ENCODE measurements at places on chromosomes 4 and X.

GRCh38 chr4:67291644-67292043 lies 253.7 kb downstream of the CENPC start:
- no peak for DNase-seq

DNA sequence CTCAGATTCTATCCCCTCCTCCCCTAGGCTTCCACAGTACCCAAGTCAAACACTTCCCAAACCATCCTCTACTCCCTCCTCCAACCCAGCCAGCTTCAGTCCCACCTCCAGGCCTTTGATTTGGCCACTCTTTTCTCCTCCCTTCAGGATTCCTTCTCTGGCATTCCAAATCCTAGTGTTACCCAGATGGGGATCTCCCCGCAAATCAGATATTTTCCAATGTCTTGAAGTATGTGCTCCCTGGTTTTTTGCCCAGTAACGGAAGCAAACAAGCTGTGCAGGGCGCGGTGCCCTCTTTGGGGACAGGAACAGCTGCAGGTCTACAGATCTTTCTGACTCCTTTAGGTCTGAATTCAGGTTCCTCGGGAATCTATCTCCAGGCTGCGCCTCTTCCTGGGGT lies 2.2 kb upstream of the SYN1 start:
- DNase-seq: no peak

DNA sequence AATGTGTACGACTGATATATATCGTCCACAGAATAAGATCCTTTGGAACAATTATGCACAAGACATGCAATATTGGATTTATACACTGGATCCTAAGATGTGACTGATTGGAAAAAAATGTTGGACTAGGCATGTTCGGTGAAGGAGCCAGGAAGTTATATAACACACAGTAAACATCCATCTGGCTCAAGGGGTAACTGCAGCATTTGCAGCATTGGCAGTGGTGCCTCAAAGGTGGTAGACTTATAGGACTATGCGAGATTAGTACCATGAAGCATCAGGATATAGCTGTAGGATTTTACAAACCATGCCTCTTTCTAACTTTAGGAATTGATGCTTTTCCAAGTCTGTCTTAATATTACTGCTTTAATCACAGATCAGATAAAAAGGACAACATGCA lies 34.3 kb downstream of the MSX1 start:
- DNase-seq: no peak

- DNase-seq: no peak
Observed at GRCh38 chr4:129282293-129282692, 186.3 kb downstream of the C4orf33 start.

- DNase-seq: peak; percentile 65
Observed at GRCh38 chrX:115311601-115312001, 22.1 kb downstream of the LUZP4 start.

- no peak for DNase-seq
Observed at GRCh38 chr4:102439236-102439614, 61.9 kb upstream of the NFKB1 start.

- DNase-seq: peak; percentile 2
Observed at GRCh38 chrX:106894392-106894909, 8.7 kb downstream of the RIPPLY1 start.

GRCh38 chrX:5976332-5976731 lies 252.3 kb downstream of the NLGN4X start:
- no peak for DNase-seq

- no peak for DNase-seq
Observed at GRCh38 chr4:83618431-83618830, 82.5 kb downstream of the GPAT3 start.

DNA sequence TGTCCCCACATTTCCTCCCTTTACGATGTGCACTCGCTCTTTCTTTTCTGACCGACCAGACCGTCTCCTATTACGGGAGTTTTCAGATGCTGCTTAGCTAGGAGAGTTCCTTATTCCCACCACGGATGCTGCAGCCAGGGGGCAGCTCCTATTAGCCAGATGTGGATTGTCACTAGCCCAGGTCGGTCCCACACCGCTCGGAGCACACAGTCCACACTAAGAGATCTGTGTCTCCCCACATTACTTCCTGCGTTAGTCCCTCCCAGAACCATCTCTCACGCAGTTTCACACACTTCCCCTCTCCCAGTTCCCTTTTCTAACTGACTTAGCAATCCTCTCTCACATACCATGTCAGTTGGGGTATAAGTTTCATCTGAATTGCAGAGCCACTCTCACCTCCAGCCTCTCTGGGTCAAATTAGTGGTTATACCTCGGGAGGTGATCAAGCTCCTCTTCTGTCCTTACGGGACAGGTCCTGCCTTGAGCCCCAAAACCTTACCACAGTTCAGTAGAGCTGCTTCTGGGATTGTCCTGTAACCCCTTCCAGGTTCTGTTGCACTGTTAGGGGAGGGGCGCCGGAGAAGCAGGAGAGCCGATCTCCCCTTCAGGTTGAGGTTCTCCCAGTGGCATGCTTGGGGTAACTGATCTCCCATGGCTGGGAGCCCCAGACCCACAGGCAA lies 28.2 kb downstream of the SULT1E1 start:
- no peak for DNase-seq

DNA sequence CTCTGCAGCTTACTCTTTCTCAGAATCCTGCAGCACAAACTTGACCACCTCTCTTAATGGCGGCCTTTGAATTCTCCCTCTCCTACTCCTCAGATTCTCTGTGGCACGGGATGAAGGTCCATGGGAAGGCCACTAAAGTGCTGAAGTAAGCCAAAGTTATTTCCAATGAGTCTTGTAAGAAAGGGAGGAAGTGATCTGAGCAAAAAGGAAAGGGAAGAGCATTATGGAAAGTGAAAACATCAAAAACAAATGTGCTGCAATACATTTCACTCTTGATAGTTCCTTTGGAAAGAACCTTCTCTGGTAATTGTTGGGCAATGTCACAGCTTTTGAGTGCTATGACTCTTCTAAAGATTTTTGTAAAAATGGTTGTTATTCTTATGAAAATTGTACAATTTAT lies 54.3 kb upstream of the CAMK2D start:
- DNase-seq: no peak

- peak; percentile 29 for DNase-seq
Observed at GRCh38 chrX:103404231-103405008, 28.1 kb downstream of the BEX3 start.

- no peak for DNase-seq
Observed at GRCh38 chr4:35164063-35164462, 1080.3 kb downstream of the ARAP2 start.

DNA sequence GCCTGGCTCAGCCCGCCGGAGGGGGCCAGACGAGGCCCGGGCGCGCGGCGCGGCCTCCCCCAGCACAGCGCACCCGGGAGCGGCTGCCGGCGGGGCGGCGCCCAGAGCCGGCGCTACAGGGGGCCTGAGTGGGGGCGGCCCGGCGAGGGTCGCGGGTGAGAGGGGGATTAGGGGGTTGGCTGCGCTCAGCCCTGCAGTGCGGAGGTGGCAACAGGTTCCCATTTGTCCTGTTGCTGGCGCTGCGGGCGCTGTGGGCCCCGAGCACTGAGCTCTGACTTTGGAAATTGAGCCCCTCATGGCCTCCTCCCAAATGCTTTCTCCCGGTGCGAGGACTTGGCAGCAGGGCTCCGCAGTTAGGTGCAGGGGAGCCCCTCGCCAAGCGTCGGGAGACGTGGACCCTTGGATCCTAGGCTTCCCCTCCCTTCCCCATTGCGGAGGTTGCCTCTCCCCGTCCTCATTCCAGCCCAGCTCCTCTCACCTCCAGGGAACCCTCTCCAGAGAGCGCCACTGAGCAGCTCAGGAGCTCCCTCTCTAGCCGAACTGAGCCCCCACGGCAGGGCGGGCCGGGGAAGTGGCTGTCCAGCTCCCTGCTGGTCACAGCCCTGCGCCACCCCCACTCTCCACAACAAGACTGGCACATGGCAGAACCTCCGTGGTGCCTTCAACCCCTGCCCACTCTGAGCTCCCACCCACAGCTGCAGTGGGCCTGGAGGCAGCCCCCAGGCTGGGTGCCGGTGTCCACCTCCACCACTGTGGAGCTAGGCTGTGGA lies 2.5 kb upstream of the DUSP9 start:
- DNase-seq: no peak

- no peak for DNase-seq
Observed at GRCh38 chr4:41360214-41360920, 103.6 kb downstream of the UCHL1 start.

DNA sequence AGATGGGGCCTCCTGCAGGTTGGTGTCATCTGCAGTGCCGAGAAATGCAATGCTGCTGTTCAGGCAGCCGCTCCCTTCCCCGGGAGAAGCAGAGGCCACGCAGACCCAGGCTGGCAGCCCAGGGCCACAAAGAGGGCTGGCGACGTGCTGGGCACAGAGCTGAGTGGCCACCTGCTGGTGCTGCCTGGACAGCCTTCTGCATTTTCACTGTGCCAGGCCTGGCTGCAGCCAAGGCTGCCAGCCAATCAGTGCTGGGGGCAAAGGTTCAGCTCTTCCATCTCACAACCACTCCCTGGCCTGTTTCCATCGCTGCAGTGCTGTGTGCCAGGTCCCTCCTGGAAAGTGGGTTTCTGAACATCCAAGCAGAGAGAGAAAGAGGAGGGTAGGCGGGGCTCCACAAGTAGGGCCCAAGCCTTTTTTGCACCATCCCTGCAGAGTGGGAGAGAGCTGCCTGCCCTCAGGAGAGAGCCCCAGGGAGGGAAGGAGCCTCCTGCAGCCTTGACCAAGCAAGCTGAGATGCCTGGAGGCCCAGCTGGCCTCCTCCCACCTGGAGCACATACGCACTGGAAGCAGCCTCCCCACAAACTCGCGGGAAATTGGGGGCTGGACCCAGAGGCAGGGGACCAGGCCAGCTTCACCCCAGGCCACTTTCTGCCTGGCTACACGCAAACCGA lies 20.1 kb downstream of the ADRA2C start:
- DNase-seq: no peak

- no peak for DNase-seq
Observed at GRCh38 chr4:121654738-121655137, 42.0 kb downstream of the ANXA5 start.

DNA sequence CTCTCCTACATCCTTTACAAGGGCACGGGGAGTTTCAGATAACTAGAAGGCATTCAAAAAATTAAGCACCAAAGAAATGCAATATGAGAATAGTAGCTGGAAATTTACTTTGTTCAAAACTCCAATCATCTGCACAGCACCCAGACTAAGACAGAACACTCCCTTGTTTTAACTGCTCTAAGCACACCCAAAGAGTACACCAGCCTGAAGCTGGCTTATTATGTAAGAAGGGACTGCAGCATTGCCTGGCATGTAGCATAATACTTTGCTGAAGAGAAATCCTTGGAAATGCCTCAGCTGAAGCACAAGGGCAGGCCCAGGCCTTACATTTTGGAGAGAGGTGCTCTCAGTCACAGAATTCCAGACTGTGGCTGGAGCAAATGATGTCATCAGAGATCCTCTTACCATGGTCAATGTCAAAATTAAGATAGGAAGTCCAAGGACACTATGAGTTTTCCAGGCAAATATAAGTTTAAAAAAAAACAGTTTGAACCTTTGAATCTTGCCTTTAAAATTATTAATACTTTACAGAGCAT lies 14.8 kb downstream of the ARHGEF6 start:
- no peak for DNase-seq

DNA sequence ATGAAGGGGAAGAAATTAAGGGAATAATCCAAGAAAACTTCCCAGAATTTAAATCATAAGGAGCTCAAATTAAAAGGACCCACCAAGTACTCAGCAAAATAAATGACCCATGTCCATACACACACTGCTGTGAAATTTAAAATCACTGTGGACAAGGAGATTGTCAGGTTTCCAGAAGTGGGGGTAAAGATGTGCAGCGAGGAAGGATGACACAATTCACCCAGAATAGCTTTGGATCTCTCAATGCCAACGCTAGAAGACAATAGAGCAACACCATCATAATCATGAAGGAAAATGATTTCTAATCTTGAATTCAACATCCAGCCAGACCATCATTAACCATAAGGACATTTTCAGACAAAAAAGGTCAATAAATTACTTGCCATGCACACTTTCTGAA lies 65.7 kb downstream of the CASK start:
- DNase-seq: no peak

DNA sequence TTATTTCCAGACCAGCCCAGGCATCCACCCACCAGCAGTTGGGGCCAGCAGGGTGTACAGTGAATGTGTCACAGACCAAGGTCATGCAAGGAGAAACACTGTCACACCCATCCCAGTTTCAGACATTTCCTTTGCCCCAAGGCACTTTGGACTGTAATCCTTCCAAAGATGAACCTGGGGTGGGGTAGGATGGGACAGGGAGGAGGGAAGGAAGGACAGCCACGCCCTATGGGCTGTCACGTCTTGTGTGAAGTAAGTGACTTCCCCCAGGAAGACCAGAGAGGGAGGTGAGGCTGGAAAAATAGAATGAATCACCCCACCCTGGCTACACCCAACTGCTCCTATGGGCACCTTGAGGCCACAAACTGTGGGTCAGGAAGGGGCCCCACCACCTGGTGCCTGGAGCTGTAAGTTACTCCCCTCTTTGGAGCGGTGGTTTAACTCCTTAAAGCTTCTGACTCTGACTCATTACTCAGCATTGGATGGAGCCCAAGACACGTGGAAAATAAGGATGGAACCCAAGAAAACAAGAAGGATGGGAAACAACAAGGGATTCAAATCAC lies 349.9 kb upstream of the KLF3 start:
- no peak for DNase-seq

- no peak for DNase-seq
Observed at GRCh38 chr4:52948057-52948423, 85.9 kb downstream of the RASL11B start.

GRCh38 chr4:88706574-88706973 lies 8.9 kb upstream of the NAP1L5 start:
- DNase-seq: no peak

DNA sequence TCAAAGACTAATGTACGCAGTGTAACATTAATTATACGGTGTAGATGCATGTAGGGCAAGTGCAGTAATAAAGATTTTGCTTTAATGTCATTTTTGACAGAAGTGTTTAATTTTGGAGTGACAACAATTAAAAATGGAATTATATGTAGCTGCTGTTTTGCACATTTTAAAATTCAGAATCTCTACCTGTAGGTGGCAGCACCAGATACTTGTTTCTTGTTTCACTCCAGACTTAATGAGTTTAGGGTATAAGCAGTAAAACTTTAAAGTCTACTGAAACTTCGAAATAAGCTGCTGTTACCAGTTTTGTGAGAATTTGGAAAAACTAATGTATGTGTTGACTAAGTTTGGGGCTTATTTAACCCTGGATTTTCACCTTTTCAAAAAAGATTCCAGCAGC lies 144.9 kb downstream of the POLA1 start:
- DNase-seq: no peak

DNA sequence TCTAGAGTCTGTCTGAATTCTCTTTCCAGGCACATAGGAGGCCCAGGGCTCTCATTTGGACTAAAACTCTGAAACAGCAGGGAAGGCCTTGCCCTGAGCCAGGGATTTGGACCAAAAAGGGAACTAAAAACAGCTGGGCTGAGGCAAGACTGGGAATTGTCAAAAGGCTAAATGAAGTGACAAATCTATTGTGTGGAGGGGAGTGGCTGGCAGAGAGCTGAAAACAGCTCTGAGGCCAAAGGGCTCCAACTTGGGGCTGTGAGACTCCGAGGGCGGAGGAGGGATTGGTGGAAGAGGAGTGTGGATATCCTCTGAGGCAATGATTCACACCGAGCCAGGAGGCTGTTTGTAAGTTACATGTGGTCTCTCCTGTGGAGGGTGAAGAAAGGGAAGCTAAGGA lies 63.2 kb downstream of the PHEX start:
- no peak for DNase-seq

GRCh38 chr4:172826861-172827260 lies 341.8 kb upstream of the GALNT7 start:
- no peak for DNase-seq
